ENCODE measurements at places on chromosomes 5 and 9.

DNA sequence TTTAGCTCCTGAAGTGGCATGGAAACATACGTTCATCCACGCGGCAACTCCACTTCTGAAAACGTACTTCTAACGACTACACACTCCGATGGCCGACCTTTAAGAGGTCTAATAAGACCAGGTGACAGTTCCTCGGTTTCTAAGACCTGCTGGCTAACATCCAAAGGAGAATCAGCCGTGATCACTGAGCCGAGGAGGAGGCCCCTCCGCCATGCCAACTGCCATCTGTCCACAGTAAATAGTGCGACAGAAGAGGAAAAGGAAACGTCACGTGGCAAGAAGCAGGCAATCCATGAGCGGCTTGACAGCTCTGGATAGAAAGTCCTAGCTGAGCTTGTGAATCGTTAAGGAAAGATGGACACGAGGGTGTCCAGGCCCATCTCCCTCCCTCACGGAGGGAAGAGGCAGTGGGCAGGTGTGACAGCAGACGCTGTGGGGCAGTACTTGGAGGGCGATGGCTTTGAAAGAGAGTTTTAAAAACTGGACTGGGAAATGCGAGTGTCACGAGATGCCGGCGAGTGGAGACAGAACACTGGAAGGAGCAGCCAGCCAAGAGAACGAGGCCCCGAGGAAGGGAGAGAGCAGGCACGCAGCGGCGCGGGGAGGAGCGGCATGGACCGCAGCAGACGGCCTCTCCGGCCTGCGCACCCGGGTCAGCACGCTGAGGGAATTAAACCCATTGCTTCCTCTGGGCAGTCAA is 66.7 kb upstream of the TBC1D9B start:
- no peak for DNase-seq

DNA sequence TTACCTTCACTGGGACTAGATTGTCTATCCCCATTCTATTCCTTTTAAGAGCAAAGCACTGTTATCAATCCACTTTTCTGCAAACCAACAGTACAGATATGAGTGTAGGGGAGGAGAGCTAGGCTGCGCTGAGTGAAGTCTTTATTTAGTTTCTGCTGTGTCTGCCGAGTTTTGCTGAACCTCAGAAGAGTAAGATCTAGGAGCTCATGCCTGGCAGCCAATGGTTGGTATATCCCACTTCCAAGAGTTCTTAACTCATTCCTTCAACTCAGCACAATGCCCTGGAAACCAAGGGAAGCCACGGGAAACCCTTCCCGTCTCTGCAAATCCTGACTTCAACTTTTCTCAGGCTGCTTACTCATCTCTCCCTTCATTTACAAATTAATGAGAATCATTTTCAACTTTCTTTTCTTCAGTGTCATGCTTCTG is 58.0 kb upstream of the JAK2 start:
- DNase-seq: no peak

DNA sequence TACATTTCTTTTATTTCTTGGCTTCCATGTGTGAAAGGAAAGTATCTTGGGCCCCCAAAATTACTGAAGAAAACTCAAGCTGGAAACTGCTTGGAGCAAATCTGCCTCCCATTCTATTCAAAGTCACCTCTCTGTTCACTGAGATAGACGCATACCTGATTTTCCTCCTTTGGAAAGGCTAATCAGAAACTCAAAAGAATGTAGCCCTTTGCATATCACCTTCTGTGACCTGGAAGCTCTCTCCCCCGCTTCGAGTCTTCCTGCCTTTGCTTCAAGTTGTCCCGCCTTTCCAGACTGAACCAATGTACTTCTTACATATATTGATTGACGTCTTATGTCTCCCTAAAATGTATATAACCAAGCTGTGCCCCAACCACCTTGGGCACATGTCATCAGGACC is 5.0 kb upstream of the RXFP3 start:
- DNase-seq: no peak

GRCh38 chr9:70534471-70534870 is 120.0 kb upstream of the KLF9 start:
- DNase-seq: no peak

- no peak for DNase-seq
These were observed 63.8 kb downstream of the VAV2 start for GRCh38 chr9:133928248-133928764.

DNA sequence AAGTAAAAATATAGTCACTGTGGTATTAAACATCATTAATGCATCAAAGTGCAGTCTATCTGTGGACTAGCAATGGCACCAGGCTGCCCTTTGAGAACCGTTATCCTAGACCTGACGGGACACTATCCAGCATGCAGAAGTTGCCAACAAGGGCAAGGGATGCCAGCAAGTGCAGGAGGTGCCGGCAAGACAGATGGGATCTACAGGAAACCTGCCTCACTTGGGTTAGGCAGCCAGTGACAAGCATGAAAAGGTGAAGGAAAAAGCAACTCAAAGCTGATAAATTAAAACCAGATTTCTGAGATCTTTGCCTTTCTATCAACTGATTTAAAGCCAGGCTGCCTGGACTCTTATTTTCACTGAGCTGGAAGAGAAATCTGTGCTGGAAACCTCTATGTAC is 315.2 kb upstream of the PDE4D start:
- no peak for DNase-seq

DNA sequence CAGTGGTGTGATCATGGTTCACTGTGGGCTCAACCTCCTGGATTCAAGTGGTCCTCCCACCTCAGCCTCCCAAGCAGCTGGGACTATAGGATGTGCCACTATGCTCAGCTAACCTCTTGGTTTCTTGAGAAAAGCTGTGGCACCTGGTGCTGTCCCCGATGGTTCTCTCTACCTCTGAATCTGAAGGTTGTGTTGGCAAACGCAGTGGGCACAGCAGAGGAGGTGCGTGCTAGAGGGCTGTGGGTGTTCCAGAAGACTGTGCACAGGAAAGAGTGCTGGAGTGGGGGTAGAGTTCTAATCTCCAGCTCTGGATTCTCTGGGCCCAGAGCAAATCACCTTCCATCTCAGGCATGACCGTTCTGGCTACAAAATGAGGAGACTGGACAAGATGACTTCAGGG is 12.5 kb downstream of the RGS3 start:
- no peak for DNase-seq

GRCh38 chr5:179872828-179873575 is 14.4 kb upstream of the MRNIP start:
- DNase-seq: no peak

DNA sequence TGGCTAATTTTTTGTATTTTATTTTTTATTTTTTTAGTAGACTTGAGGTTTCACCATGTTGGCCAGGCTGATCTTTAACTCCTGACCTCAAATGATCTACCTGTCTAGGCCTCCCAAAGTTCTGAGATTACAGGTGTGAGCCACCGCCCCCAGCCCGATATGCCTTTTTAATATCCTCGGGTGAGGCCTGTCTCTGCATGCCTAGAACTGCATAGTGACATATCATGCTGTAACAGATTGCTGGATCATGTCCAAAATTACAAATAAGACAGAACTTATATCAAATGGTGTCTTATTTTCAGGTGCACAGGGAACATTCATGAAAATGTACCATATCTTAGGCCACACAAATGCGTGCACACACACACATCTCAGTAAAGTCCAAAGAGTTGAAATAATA is 39.1 kb upstream of the PJA2 start:
- no peak for DNase-seq

DNA sequence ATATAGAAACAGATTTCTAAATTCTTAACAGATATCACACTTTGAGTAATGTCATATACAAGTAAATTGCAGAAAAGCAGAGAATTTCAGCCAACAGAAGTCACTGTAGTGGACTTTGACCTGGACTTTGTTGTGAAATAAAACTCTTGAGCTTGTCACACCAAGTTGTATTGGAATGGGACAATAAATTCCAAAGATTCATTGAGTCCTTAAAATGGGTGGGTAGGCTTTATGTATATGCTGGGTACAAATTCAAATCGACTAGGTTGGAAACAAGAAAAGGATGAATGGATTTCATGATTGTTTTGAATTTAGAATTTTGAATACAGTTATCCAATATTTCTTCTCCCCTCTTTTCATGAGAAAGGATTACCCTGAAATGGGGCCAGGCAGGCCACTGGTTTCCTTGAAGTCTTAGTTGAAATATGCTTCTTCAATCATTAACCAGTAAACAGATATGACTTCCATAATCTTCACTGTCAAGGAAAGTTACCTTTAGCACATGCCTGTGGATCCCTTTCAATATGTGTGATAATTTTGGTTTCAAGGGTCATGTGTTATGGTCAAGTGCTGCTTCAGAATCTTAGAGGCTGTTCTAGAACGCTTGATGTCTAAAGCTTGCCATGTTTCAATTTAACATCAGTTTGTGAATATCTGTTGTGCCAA is 25.7 kb downstream of the PIP5K1B start:
- DNase-seq: no peak

DNA sequence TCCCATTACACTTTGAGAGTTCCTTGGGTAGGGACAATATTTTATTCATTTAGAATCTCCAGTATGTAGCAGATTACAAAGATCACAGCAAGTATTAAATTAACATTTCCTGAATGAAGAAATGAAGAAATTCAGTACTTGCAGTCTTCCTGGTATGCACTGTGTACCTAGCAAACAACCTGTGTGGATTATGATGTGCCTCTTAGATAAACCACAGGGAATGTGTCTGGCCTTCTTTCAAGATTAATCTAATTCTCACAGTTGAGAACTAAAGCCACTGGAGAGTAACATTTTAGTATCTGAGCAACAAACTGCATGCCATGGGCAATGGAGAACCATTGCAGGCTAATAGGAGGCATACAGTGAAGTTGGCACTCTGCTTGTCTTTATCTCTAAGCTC is 199.4 kb downstream of the AP3B1 start:
- DNase-seq: no peak

DNA sequence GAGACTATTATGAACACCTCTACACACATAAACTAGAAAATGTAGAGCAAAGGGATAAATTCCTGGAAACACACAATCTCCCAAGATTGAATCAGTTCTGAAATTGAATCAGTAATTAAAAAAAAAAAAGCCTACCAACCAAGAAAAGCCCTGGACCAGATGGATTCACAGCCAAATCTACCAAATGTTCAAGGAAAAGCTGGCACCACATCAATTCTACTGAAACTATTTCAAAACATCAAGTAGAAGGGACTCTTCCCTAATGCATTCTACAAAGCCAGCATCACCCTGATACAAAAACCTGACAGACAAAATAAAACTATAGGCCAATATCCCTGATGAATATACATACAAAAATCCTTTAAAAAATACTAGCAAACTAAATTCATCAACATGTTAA is 25.4 kb upstream of the GRXCR2 start:
- no peak for DNase-seq

DNA sequence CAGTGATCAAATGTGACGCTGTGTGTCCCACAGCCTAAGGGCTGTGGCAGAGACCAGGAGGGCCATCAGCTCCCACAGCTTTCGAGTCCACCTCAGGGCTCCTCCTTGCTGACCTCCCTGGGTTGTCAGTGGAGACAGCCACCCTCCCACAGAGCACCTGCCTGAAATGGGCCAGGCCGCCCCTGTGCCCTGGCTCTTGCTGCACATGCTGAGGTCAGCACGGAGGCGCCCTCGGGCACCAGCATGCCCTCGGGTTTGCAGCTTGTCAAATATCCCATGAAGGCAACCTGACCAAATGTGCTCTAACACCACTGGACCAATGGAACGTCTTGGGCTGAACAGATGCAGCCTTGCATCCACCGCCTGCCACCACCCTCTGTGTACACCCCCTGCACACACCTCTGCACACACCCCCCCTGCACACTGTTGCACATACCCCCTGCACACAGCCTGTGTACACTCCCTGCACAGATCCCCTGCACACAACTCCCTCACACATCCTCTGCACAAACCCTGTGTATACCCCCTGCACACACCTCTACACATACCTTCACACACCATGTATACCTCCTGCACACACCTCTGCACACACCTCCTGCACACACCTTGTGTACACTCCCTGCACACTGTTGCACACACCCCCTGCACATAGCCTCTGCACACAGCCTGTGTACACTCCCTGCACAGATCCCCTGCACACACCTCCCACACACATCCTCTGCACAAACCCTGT is 2.0 kb upstream of the CEP72 start:
- no peak for DNase-seq

DNA sequence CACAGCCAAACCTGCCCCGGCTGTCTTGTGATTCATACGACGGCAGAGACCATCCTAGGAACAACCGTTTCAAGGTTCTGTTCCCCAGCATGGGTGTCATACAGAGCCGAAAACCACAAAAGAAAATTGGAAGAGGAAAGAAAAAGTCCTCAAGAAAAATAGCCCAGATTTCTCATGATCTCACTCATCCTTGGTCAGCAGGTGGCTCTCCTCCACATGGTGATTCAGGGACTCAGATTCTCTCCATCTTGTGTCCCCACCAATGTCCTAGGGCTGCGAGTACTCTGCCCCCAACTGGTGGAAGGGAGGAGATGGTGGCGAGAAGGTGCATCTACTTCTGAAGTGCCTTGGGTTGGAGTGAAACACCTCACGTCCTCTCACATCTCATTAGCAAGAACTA is 25.6 kb downstream of the PDZD2 start:
- peak; percentile 13 for DNase-seq

- DNase-seq: no peak
These were observed 184.0 kb downstream of the FBXO4 start for GRCh38 chr5:42109006-42109572.

- DNase-seq: no peak
These were observed 48.6 kb downstream of the UBAP1 start for GRCh38 chr9:34227445-34227844.

- no peak for DNase-seq
These were observed 198.7 kb downstream of the VPS13A start for GRCh38 chr9:77375956-77376532.

GRCh38 chr9:98506422-98507054 is 202.2 kb downstream of the GABBR2 start:
- DNase-seq: no peak

DNA sequence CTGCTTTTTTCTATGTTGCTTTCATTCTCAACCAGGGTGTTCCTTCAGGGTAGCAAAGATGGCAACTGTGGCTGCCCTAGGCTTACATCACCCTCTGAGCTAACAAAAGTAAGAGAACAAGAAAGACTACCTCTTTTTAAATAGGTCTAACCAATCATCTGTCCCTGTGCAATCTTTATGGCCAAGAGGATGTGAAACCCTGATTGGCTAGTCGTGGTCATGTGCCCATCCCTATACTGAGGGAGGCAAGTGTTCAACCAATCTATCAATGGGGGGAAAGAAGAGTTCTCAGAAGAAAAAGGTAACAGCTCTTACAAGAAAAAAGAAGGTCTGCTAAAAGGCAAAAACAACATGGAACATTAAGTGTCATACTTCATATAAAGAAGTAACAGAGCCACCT is 11.7 kb upstream of the SNCAIP start:
- DNase-seq: no peak

- DNase-seq: no peak
These were observed 159.6 kb downstream of the TMEM167A start for GRCh38 chr5:82917584-82917983.

GRCh38 chr9:90420211-90420610 is 222.4 kb downstream of the DIRAS2 start:
- DNase-seq: no peak

GRCh38 chr5:87886164-87886563 is 382.5 kb downstream of the TMEM161B start:
- no peak for DNase-seq

GRCh38 chr5:1216918-1217295 is 8.3 kb upstream of the SLC6A18 start:
- no peak for DNase-seq

GRCh38 chr9:137273611-137274320 is 3.8 kb upstream of the TOR4A start:
- no peak for DNase-seq
